ENCODE measurements at places on chromosomes 2 and 18.

DNA sequence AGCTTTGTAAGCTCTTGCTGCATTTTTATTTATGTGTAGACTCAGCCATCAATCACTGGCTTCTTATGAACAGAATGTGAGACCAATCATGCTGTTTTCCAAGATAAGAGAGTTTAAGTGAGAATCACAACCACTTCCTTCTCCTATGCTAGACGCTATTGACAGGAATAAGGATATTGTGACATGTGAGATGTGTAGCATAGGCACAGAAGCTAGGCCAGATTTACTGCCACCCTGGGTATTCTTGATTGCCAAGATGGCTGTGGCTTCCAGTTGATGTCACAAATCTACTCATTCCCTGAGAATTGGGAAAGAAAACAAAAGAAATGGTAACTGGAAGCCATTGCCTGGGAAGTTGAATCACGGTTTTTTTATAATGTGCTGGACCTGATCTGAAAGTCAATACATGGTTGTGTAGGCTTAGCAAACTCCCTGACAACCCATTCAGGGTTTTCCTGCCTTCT is 49.9 kb downstream of the RAB27B start:
- no peak for DNase-seq

DNA sequence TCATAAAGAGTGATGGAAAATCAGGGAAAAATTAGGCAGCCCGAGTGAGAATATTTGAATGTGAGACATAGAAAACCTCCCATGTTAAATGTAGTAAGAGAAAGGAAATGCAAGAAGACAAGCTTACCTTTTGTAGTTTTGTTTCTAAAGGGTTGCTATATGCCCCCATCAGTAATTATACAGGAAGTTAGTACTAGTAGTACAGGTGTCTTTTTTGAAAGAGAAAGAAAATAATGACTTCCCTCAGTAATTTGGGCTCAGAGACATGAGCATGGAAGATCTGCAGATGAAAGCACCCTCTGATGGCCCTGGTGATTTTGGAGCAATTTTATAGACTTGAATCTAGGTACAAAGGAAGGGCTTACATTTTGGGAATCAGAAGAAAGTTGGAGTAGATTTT is 80.8 kb downstream of the RHBDD1 start:
- DNase-seq = no peak

- DNase-seq = no peak
These were observed 124.8 kb upstream of the NDUFV2 start for GRCh38 chr18:8977701-8978100.

- DNase-seq = peak; percentile 34
These were observed 70.3 kb downstream of the HAUS1 start for GRCh38 chr18:46174342-46175041.

- DNase-seq = no peak
These were observed 443.2 kb downstream of the ARHGAP15 start for GRCh38 chr2:143572421-143572820.

- DNase-seq = no peak
These were observed 16.6 kb upstream of the LNPK start for GRCh38 chr2:176018708-176019107.

DNA sequence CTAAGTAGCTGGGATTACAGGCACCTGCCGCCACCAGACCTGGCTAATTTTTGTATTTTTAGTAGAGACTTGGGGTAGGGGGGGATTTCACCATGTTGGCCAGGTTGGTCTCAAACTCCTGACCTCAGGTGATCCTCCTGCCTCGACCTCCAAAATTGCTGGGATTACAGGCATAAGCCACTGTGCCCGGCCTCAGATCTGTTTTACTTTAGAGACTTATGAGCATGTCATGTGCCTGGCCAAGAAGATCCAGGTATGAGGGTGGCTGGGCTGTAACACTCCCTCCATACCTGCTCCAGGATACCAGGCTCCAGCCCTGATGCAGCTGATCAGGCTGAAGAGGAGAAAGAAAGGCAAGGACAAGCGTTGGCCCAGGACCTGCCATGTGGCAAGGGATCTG is 125.0 kb downstream of the LPIN1 start:
- DNase-seq = no peak

DNA sequence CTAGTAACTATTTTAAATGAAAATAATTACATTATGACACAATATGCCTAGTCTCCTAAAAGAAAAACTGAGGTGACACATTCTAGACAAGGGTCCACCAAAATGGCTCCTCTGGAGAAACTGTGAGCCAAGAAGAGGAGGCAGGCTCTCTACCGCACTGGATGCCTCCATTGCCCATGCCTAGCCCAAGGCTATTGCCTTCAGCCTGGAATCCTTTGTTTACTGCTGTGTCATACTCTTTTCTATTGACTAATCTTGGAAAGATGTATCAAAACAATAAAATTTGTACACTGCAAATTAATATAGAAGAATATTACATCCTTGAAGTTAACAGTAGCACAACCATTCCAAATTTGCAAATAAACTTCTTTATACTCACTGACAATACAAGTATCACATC is 167.1 kb downstream of the RAB3GAP1 start:
- DNase-seq = no peak

Measured in CD4-positive, alpha-beta T cell treated with Interleukin-21 for 1 hour (primary cell).